ENCODE measurements at places on chromosomes 16 and 17.

GRCh38 chr17:66763056-66763455 is 71.9 kb upstream of the CACNG5 start:
- no peak for DNase-seq

DNA sequence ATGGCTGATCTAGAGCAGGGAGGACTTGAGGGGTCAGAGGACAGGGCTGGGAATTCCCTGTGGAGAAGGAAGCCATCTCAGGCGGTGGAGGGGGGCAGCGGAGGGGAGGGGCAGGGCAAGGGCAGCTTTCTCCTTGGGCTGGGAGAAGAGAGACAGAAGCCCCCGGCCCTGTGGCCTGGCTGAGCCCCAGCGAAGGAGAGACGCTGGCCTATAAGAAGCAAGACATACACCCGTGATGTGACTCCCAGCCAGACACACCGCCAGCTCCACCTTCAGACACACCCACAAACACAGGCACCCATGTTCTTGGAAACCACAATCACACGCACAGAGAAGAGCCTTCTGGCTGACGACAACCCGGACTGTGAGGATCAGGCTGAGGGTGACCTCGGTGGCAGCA is 10.0 kb downstream of the TRPV3 start:
- DNase-seq, result no peak

- no peak for DNase-seq
Observed at GRCh38 chr16:88591577-88592021, 21.4 kb downstream of the ZC3H18 start.

DNA sequence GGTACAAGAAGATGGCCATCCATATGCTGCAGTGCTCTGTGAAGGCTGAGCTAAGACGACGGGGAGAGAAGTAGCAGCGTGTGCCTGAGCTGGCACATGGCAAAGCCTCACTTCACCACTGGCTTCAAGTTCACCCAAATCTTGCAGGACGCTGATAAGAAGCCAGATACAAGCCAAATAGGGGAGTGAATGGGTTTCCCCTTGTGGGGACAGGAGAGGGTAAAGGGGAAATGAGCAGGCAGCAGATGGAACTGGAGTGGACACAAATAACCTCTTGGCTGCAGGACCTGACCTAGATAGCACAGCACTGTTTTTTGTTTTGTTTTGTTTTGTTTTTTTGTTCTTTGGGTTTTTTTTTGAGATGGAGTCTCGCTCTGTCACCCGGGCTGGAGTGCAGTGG is 21.0 kb upstream of the PITPNA start:
- no peak for DNase-seq

DNA sequence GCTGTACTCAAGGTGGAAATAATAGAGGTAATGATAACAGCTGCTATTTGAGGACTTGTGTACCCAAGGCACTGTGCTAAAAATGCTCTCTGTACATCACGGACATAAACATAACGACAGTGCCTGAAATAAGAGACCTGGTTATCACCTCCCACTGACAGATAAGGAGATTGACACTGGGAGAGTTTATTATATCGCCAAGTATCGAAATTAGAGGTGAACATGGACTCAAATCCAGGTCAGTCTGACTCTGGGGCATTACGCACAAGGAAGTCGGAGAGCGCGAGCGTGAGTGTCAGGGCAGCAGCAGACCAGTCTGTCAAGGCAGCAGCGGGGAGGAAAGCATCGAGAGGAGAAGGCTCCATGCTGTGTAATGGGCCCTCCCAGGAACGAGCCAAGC is 57.1 kb downstream of the GOSR1 start:
- DNase-seq, result no peak
